ENCODE measurements at places on chromosomes 6 and 20.

DNA sequence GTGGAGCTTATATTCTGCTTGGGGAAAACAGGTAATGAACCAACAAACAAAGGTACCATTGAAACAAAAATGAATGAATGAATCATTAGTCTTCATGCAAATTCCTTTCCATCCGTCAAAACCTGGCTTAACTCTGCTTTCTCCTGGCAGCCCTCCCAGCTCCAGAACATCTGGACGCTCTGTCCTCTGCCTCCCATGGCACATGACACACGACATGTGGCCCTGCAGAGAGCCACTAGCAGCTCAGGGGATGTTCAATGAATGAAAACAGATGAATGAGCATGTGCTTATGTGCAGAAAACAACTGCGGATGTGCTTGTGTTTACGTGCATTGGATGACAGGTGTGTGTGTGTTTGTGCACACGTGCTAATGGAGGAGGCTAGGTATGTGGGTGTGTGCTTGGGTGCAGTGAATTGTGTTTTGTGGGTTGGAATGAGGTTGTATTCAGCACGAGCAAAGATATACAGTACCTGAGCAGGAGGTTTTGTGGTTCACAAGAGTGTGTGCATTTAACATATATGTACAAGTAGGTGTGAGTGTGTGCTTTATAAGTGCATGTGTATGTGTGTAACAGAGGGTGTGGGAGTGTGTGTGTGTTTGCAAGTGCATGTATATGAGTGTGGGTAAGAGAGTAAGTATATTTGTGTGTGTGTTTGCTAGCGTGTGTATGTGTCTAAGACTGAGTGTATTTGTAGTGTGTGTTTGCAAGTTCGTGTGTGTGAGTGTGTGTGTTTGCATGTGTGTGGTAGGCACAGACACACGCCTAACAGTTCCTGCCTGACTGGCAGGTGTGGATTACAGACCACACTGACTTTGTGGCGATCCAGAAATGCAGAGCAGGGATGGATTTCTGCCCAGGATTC is 374.1 kb upstream of the SULF2 start:
- DNase-seq = no peak

GRCh38 chr6:169175360-169175887 is 78.2 kb downstream of the THBS2 start:
- DNase-seq = no peak

- DNase-seq = no peak
These were observed 42.5 kb upstream of the BMP5 start for GRCh38 chr6:55917751-55918415.

DNA sequence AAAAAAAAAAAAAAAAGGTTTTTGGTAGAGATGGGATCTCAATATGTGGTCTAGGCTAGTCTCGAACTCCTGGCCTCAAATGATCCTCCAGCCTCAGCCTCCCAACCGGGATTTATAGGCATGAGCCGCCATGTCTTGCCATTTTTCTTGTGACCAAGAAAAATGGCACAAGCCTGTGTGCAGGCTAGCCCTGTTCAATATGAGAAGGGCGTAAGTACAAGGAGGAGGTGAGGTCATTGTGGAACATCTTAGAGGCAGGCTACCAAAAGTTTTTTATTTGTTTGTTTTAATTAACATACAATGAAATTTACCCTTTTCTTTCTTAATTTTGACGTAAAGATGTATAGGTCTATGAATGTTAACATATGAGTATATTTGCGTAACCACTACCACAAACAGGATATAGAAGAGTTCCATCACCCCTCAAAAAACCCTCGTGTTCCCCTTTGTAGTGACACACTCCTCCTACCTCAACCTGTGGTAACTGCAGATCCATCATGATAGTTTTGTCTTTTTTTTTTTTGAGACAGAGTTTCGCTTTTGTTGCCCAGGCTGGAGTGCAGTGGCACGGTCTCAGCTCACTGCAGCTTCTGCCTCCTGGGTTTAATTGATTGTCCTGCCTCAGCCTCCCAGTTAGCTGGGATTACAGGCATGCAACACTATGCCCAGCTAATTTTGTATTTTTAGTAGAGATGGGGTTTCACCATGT is 28.3 kb upstream of the KIF3B start:
- no peak for DNase-seq

DNA sequence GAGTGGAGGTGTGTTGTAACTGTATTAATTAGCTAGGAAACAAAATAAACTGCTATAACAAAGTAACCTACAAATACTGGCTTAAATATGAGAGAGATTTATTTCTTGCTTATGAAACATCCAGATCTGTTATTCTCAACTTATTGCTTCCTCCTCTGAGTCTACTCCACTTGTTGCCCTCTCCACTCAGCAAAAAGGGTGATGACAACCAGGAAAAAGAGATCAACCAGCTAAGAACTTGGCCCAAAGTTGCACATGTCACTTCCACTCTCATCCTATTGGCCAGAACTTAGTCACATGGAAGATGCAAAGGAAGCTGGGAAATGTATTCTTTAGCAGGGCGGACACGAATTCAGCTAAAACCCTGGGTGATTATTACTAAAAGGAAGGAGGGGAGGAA is 5.2 kb upstream of the TP53RK start:
- no peak for DNase-seq

- DNase-seq = no peak
These were observed 7.9 kb downstream of the RSPH4A start for GRCh38 chr6:116624036-116624805.

GRCh38 chr6:71420095-71420692 is 131.6 kb downstream of the OGFRL1 start:
- DNase-seq = peak; percentile 10

- DNase-seq = no peak
These were observed 70.1 kb downstream of the CDC5L start for GRCh38 chr6:44457596-44457995.

- no peak for DNase-seq
These were observed 311.1 kb downstream of the ADGRG6 start for GRCh38 chr6:142612956-142613355.

- DNase-seq = no peak
These were observed 199.5 kb upstream of the ASCC3 start for GRCh38 chr6:101080597-101080996.

GRCh38 chr20:926670-927069 is 10.5 kb upstream of the ANGPT4 start:
- no peak for DNase-seq

Data from GM10248 (cell line).